ENCODE measurements at places on chromosomes 7 and 10. TPM values are rescaled to one million over a fixed set of nuclear protein-coding genes. Genes with fewer than 3 reads are reported as not detected.

TSPAN15 gene
- 12.1 TPM for total RNA-seq

RELN gene
- total RNA-seq, result not detected

ICA1 gene
- 14.8 TPM for total RNA-seq

DNA sequence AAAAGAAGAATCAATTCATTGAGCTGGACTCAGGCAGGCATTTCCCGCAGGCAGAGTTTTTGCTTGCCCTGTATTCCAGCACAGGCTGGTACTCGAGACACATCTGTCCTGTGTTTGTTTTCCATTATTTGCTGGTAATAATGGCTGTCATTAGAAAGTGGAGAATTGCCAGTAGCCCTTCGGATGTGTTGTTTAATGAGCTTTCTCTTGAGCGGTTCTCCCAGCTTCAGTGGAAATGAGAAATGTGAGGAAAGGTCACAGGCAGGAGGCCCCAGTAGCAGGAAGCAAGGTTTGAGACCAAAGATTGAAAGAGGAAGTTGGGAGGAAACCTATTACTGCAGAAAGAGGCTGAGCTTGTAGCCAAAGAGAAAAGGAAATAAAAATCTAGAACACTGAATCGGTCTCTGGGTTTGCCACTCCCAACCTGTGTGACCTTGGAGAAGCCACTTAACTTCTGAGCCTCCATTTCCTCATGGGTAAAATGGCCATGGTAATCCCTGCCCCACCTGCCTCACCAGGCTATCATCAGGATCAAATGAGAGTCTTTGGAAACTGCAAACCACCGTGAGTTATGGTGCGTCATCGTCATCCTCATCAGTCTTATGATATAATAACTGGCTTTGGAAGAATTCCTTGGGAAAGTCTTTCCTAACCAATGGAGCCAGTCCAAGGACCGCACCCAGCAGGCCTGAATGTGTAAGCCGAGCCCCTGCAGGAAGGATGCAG is 67.7 kb downstream of the TACR2 start:
- DNase-seq, result peak; percentile 99

DNA sequence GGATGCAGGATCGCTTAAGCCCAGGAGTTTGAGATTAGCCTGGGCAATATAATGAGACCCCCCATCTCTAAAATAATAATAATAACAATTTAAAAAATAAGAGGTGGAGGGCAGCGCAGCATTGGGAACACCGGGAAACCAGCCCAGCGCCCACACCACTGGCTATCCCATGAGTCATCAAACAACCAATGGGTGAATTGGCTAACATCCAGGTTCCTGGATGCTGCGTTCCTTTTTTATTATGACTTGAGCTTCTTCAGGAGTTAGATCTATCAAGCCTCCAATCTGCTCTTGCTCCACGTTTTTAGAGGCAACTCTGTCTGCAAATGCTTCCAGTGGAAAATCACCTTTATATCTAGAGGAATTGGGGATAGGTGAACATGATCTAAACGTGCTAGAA is 10.0 kb upstream of the LRRC4 start:
- DNase-seq, result peak; percentile 68

DNA sequence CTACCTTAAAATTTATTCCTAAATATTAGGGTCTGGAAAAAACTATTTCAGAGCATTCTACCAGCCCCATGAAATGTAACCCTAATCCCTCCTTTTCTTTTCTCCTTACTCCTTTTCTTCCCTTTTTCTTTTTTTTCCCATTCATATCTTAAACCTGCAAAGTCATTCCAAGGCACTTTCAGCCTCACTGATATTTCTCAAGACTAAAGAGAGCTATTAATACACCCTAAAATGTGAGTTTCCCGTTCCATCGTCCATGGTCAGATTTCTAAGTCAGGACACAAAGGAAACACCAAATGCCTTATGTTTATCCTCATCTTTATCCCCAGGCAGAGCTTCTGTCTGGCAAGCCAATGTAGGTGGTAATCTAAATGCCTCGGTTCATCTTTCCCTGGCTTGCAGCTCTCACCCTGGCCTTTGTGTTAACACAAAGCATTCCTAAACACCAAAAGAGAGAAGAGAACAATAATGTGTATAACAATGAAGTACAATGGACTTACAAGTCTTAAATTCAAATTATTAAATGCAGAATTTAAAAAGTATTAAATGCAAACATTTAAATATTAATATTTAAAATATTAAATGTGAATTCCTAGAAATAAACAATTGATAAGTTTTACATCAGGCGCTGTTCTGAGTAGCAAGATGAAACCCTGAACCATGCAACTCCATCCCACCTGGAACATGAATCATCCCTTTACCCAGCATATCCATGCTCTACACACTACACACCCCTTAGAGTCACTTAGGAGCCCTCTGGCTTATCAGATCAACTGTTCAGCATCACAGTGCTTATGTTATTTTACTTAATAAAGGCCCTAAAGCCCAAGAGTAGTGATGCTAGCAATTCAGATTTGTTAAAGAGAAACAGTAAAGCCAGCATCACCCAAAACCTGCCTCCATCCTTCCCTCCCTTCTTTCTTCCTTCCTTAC is 26.8 kb downstream of the MICU1 start:
- no peak for DNase-seq

DNA sequence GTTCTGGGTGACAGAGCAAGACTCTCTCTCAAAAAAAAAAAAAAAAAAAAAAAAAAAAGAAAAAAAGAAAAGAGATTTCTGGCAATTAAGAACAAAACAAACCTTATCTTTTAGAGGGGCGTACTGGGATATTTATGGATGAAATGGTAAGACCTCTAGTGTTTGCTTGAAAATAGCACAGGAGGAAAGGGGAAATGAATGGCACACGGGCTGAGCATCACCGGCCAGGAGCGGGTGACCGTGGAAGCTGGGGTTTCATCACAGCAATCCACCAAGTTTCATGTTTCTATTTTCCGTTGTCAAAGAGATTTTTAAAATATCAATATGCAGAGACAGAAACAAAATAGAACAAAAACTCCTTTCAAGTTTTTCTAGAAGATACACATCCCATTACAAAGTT is 105.6 kb downstream of the SVIL start:
- no peak for DNase-seq

DNA sequence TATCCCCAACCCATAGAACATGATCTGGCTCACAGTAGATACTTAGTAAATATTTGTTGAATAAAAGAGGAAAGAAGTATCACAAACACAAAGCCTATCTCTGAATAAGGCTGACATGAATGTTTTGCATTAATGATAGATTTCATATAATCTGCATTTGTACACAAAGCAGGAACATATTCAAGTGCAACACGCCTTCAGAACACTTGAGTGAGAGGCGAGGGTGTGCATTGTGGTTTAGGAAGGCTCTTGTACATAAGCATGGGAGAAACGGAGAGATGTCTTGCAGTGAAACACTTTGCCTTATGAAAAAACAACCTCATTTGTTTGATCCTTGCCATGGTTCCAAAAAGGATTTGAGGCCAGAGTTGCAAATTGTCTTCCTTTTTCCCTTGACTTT is 14.1 kb upstream of the SFMBT2 start:
- no peak for DNase-seq

GRCh38 chr10:102040305-102041050 is 15.5 kb downstream of the ARMH3 start:
- no peak for DNase-seq

GRCh38 chr7:112199035-112199655 is 7.1 kb downstream of the DOCK4 start:
- DNase-seq, result peak; percentile 91
